ENCODE measurements at places on chromosomes 1 and 21. TPM values are rescaled to one million over a fixed set of nuclear protein-coding genes. Genes with fewer than 3 reads are reported as not detected.

AMY1B gene
- not detected for total RNA-seq

DNA sequence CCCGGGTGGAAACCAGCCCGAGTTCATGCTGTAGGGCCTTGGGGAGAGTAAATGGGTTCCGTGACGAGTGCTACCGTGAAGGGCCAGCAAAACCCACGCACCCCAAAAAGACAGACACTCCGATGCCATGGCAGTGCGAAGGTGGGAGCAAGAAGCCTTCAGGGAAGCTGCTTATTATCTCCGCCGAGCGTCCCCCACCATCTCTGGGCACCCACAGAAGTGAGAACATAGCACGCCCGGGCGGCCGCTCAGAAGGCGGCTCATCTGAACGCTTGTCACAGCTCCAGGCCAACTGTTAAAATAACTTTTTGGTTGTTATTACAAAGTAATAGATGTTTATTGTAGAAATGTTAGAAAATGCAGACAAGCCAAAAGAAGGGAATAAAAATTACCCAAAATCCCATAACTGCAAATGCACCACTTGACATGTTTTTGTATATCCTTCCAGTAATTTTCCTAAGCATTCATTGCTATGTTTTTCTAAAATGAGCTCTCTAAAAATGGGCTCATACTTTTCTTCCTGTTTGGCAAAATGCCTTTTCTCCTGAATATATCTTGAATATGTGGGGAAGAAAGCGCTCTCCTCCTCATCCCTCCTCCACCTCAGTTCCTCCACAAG, 234.9 kb downstream of the NPHP4 start:
- no peak for DNase-seq

DNA sequence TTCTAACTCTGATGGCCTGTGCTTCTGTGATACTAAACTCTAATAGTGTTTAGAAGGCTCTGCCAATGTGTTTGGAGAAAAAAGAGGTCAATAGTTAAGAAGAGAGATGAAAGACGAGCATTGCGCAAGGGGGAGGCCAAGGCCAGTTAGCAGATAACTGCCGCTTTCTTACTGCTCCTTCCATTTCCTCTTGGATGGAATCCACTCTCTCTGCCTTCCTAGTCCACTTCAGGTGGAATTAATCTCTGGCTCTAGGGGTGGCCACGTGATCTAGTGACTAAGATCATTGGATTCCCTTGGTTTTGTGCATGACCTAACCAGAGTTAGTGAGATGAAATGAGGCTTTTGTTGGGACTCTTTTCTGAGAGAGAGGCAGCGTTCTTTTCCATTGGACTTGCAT, 148.3 kb downstream of the ACTL8 start:
- DNase-seq: no peak

DNA sequence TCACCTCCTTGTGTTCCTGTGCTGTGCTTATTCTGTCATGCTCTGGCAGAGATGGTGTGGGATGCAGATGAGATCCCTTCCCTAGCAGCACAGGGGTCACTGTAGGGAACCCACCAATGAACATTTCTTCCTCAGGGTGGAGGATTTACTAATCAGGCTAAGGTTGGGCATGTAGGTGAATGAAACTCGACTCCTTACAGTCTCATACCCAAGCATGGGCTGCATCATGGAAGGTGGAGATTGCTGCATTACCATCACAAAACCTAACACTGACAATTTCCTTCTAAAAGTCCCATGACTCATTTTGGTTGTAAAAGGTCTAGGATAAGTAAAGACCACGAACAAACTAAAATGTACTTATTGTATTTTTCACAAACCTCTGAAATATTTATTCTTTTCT, 399.9 kb downstream of the DSCAM start:
- no peak for DNase-seq

DNAJC28 gene
- 1.6 TPM for total RNA-seq

CFAP107 gene
- not detected for total RNA-seq
